ENCODE measurements at places on chromosomes 2 and 18.

- DNase-seq, result no peak
Observed at GRCh38 chr18:57287766-57288165, 64.6 kb upstream of the ST8SIA3 start.

GRCh38 chr2:136128905-136129304 lies 11.0 kb upstream of the CXCR4 start:
- DNase-seq, result no peak

- no peak for DNase-seq
Observed at GRCh38 chr18:13577091-13577697, 149.2 kb downstream of the FAM210A start.

DNA sequence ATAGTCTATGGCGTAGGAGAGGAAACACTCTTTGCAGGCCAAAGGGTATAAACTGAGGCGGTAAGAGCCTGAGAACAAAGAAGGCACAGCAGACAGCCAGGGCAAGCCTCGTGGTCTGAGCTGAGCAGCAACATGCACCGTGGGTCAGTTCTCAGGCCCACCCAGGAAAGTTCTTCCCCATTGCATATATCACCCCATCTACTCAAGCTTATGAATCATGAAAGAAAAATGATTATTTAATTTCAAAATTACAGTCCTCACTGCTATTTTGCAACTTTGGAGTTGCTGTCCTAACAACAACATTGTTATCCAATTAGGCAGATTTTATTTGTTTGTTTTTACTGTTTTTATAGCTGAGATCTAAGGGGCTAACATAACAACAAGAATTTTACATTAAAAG lies 54.7 kb upstream of the RIOK3 start:
- DNase-seq, result no peak

GRCh38 chr2:239318790-239319661 lies 81.8 kb downstream of the HDAC4 start:
- no peak for DNase-seq

DNA sequence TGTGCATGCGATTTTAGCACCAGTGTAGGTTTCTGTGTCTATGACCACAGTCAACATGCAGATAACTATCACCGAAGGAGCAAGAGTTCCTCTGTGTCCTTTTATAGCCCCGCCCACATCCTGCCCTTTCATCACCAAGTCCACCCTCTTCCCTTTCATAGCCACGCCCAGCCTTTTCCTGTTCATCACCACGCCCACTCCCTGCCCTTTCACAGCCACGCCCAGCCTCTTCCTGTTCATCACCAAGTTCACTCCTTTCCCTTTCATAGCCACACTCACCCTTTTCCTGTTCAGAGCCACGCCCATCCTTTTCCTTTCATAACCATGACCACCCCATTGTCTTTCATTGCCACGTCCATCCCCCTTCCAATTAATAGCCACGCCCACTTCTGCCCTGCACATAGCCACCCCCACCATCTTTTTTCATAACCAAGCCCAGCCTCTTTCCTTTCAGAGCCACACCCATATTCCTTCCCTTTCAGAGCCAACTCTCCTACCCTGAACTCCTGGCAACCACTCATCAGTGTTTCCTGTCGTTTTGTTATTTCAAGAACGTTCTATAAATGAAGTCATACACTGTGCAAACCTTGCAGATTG lies 273.9 kb downstream of the MYT1L start:
- peak; percentile 35 for DNase-seq

- no peak for DNase-seq
Observed at GRCh38 chr2:160993654-160994061, 166.6 kb upstream of the TANK start.

- no peak for DNase-seq
Observed at GRCh38 chr18:72541871-72542332, 2.2 kb downstream of the CBLN2 start.

DNA sequence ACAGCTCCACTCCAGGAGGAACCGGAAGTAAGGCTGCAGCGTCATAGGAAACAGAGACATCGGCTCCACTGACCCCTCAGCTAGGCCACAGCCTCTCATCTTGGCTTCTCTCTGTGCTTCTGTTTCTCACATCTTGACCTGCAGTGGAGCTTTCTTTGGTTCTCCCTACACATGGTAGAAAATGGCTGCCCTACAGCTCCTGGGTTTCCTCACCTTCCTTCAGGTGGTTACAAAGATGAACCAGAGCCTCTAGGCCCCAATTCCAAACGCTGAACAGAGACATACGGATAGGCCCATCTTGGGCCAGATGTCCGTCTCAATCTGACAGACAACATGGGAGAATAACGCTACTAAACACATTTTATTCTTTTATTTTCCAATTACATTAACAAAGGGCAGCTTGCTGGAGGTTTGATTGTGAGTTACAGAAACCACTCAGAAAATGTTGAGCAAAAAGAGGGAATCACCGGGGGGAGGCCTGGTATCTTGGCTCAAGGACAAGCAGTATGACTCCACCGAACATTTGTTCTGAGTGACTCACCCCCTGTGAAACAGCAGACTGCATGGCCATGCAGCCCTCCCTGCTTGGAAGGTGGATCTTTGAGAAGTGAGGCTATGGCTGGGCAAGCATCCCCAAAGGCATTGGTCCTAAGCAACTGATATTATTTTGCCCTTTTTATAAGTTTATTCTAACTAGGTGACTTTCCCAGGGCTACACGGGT lies 303.5 kb downstream of the CDCA7 start:
- no peak for DNase-seq

GRCh38 chr2:68662466-68662865 lies 19.1 kb downstream of the PROKR1 start:
- DNase-seq, result no peak

DNA sequence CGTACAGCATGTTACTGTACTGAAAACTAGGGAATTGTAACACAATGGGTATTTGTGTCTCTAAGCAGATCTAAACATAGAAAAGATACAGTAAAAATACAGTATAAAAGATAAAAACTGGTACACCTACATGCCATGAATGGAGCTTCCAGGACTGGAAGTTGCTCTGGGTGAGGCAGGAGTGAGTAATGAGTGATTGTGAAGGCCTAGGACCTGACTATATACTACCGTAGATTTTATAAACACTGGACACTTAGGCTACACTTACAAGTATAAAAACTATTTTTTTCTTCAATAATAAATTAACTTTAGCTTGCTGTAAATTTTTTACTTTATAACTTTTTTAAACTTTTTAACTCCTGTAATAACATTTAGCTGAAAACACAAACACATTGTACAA lies 324.4 kb upstream of the TNP1 start:
- DNase-seq, result no peak

DNA sequence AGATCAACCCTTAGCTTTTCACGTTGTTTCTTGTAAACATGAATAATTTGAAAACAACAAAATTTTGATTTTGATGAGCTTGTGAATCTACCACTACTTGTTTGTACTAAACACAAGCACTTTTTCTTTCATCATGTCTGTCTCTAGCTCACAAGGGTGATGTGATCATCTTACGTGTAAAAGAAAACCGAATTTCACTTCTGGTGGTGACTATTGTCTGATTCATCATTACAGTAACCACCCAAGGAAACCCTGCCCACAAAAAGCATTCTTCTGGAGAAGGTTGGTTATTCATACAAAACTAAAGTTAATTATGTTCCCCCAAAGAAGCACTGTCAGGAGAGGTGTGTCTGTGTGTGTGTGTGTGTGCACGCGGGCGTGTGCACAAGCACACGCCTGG lies 285.4 kb downstream of the ZNF516 start:
- DNase-seq, result no peak

GRCh38 chr2:55923091-55923981 lies at the start of gene EFEMP1:
Gene EFEMP1 (minus strand): TSS chr2:55923782. CDS start chr2:55922440, 1,342 bp downstream.
- DNase-seq, result no peak

DNA sequence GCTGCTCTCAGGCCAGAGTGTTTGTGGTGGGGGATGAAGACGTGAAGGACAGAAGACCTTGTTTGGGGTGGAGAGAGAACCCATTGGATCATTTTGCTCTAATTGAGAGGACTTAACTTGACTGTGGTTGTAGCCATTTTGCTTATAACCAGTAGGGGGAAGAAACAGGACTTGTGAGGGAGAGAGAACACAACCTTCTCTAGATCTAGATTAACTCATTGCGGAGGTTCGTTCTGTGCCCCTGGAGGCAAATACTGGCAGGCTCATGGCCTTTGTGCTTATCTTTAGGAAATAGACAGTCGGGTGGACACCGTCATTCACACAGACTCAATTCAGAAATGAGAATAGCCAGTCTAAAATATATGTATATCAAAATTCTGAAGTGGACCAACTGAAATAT lies 147.0 kb upstream of the LHCGR start:
- DNase-seq, result no peak

DNA sequence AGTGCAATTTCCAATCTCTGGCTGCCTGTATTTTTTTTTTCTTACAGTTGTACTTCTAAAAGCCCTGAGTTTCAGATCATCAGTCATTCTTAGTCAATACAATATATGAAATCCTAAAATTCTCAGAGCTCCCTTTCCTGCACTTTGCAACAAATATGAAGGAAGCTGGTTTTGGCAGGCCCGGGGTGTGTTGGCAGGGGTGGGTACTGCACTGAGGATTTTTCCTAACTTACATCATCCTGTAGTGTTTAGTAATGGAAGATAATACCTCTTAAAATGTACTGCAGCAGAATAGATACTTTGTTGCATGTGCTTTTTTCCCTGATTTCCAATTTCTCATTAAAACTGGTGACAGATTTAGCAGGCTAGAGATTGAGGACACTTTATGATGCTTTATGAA lies 374.6 kb downstream of the PTH2R start:
- DNase-seq, result no peak

DNA sequence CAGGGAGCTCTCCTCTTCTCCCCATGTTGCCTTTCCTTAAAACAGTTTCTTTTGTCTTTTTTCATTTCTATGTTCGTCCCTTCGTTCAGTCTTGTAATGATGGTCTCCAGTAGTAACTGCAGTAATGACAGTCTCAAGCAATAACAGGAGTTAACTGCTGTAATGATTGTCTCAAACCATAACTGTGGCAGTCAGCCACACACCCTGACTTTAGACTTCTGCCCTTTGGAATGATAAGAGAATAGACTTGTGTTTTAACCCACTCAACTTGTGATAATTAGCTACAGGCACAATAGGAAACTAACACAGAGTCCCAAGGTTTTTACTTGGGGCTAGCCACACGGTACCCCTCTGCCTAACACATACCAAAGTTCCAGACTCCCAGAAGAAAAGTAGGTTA lies 12.1 kb downstream of the TMEM131 start:
- DNase-seq, result no peak

DNA sequence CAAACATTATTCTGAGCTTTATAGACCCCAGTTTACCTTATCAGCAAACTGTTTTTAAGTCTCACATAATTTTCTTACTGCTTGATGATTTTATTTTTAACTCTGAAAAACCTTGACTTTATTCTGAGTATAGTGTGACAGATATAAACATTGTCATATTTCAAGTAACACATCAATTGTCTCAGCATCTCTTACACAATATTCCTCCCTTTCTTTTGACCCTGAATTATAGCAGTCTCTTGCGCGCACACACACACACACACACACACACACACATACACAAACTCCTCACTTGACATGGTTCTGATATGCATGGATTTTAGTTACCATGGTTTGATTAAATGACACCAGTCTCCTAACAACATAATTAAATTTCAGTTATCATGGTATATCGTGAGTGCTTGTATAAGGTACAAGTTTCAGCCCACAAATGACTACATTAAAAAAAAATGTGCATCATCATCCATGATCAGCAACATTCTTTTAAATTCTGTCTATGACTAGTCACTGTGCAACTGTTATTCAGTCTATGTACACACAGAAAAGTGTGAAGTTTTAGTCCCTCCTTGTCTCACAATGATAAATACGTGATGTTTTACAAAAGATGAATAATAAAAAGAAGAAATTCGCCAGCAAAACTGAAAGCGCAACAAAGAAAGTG lies 39.5 kb upstream of the TACR1 start:
- DNase-seq, result no peak

GRCh38 chr2:172200495-172201085 lies 97.9 kb upstream of the DLX2 start:
- no peak for DNase-seq

- no peak for DNase-seq
Observed at GRCh38 chr2:171490577-171490976, 31.7 kb upstream of the CYBRD1 start.

DNA sequence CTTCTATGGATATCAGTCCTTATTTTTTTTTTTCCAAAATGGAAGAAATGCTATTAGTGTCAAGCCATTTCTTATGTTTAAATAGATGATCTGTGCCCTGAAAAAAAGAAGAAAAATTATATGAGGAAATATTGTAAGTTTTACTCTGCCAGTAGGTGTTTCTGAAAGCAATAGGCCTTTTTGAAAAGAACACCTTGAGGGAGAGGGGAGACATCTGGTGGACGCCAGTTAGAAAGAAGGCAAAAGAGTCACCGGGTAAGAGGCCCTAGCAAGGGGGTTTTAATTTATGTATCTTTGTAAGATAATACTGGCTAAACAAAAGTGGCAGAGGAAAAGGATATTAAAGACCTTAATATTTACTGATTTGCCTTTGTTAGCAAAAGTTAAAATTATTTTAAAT lies 56.1 kb downstream of the DYNAP start:
- DNase-seq, result no peak

- no peak for DNase-seq
Observed at GRCh38 chr2:85864654-85865053, 24.1 kb downstream of the ST3GAL5 start.

DNA sequence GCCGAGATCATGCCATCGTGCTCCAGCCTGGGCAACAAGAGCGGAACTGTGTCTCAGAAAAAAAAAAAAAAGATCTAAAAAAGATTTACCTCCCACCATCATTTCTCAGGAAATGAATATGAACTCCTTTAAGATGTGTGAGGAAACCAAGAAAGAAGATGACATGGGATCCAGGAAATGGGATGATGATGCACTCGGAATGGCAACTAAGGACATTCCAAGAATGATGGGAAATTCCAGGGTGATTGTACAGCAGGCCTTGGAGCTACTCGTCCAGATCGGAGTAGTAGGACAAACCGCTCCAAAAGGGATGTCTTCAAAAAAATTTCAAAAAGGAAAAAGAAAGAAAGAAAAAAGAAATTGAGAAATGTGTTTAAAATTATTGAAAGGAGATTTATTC lies 84.9 kb upstream of the PMAIP1 start:
- DNase-seq, result no peak

DNA sequence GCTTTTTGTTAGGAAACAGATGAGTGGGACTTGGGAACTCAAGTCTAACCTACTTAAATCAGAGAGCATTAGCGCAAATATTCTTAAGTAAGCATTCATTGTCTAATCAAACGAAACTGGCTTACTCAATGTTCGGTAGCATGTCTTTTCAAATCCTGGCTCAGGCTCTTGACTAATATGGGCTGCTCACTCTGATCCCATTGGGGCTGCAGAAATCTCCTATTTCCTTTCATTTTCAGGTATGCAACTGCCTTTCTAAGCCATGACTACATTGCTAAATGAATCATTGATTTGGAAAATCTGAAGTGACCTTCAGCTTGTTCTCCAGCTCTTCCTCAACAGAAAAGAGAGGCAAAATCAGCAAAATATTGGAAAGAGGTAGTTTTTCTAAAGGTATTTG lies 2084.4 kb upstream of the PIK3C3 start:
- no peak for DNase-seq

- peak; percentile 36 for DNase-seq
Observed at GRCh38 chr2:207166349-207167098, 776 bp upstream of the KLF7 start.

- DNase-seq, result no peak
Observed at GRCh38 chr2:58633613-58634365, 392.7 kb upstream of the FANCL start.
